Pancreas (tissue), 10 donors: ENCODE measurements at places on chromosomes 3 and 15. TPM values are rescaled to one million over a fixed set of nuclear protein-coding genes. Genes with fewer than 3 reads are reported as not detected.

DNA sequence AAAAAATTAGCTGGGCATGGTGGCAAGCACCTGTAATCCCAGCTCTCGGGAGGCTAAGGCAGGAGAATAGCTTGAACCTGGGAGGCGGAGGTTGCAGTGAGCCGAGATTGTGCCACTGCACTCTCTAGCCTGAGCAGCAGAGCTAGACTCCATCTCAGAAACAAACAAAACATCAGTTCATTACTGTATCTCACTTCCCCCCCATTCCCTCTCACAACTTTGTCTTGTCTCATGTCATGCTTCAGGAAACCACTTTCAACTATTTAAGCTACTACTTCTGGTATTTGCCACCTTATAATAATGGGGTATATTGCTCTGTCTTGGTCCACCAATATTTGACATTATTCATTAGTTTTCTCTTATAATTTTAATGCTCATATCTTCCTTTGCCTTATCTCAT is 26.2 kb downstream of the PIK3CA start:
- DNase-seq = no peak
- H3K27ac ChIP-seq = no peak overlapping the region
- H3K4me3 ChIP-seq = no peak overlapping the region
- no peaks in the 10 kb centered on the region for H3K36me3 ChIP-seq
- no peaks in the 10 kb centered on the region for H3K27me3 ChIP-seq

DNA sequence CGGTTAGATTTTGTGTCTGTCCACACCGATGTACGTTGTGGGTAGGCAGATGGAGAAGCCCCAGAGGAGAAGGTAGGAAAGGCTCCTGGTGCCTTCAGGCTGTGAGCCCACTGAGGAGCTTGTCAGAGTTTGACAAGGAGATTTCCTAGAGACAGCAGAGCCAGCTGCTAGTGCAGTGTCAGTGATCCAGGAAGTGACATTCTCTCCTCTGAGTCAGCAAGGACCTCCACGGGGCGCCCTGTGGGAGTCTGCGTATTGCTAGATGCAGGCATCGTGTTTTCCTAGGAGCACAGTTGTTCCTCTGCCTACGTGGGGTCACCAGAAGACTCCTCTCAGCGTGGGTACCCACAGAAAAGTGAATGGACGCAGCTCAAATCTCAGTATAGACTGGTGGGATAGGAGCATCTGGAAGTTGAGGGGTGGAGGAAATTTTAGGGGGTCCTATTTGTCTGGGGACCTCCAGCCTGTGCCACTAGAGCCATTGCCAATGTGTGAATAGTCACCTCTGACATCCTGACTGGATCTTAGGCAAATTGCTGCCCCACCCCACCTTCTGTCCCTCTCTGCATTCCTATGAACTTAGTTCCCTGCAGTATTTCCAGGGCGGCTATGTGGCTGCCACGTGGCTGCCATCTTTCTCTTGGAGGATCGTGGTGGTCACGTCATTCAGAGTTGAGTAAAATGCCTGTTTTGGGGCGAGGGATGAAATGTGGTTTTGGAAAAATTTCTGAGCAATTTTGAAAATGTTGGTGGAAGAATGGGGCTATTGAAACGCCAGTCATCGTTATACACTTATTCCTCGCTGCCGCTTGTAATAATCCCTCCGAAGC is 84.8 kb upstream of the KLHL25 start:
- H3K4me1 ChIP-seq = no peaks in the 10 kb centered on the region
- H3K4me3 ChIP-seq = no peak overlapping the region
- H3K27ac ChIP-seq = peak overlapping the region; percentile 55
- no peak for DNase-seq
- H3K27me3 ChIP-seq = no peaks in the 10 kb centered on the region

GRCh38 chr3:46462111-46462510 is 2.6 kb downstream of the LTF start:
- no peaks in the 10 kb centered on the region for H3K27me3 ChIP-seq
- no peak for DNase-seq
- no peak overlapping the region for H3K27ac ChIP-seq
- H3K4me3 ChIP-seq = no peak overlapping the region
- peaks cover 20% of the 10 kb centered on the region for H3K4me1 ChIP-seq
- H3K36me3 ChIP-seq = no peaks in the 10 kb centered on the region

- H3K4me3 ChIP-seq = peak overlapping the region; percentile 88
- peak overlapping the region; percentile 89 for H3K27ac ChIP-seq
- peaks cover 14% of the 10 kb centered on the region for H3K4me1 ChIP-seq
- DNase-seq = no peak
Observed at GRCh38 chr3:11720917-11721411, 77.2 kb upstream of the VGLL4 start.

DNA sequence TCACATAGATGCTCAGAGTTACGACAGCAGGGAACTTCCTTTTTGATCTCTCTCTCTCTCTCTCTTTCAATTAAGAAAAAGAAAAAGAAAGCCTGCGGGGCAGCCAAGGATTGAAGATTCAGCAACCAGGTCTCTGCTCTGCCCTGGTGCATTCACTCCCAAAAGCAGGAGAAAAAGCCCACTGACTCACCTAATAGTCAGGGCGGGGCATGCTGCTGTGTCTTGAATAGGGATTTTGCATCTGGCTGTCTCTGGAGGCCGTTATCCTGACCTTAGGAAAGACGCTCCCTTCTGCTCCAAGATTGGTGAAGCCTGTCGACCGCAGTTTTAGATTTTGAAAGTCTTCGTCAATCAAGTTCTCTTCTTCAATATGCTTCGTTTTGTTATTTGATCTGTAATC is 20.8 kb upstream of the ITGB5 start:
- no peaks in the 10 kb centered on the region for H3K4me1 ChIP-seq
- H3K4me3 ChIP-seq = no peak overlapping the region
- no peaks in the 10 kb centered on the region for H3K36me3 ChIP-seq
- DNase-seq = no peak
- no peak overlapping the region for H3K27ac ChIP-seq

DNA sequence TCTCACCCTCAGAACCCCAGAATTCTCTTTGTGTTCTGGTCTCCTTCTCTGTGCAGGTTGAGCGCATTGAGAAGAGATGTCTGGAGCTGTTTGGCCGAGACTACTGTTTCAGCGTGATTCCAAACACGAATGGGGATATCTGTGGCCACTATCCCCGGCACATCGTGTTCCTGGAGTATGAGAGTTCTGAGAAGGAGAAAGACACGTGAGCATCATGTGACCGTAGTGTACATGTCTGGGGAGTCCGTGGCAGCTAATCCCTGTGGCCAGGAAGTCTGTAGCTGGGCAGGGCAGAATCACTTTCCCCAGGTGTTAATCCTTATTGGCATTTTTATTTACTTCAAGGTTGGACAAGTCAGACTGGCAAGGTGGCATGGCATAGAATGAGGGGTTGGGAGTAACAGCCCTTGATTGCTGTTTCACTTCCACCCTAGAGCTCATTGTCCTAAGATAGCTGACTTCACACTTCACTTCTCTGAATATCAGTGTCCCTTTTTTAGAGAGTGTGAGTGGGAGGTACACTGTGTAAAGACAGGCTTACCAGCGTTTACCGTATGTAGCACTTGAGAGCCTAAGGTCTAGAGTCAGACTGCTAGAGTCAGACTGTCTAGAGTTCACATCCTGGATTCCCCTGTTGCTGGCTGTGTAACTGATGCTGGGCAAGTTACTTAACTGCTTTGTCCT is 4.4 kb downstream of the MTMR14 start:
- no peak overlapping the region for H3K27ac ChIP-seq
- no peak overlapping the region for H3K4me3 ChIP-seq
- DNase-seq = no peak
- peaks cover 5% of the 10 kb centered on the region for H3K4me1 ChIP-seq
- H3K27me3 ChIP-seq = no peaks in the 10 kb centered on the region

Gene SYNPR
- not detected for total RNA-seq

DNA sequence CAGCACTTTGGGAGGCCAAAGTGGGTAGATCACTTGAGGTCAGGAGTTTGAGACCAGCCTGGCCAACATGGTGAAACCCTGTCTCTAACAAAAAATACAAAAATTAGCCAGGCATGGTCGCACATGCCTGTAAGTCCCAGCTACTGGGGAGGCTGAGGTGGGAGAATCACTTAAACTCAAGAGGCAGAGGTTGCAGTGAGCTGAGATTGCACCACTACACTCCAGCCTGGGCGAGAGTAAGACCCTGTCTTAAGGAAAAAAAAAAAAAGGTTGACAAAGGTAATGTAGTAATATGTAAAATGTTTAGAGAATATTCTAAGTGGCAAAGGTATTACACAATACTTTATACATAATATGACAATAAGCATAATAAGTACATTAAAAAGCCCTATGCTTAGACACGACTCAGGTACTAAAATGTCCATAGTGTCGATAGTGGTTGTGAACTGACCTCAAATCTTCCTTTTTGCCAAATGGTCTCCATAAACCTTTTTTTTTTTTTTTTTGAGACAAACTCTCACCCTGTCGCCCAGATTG is 16.5 kb downstream of the RPN1 start:
- no peak overlapping the region for H3K27ac ChIP-seq
- no peaks in the 10 kb centered on the region for H3K4me1 ChIP-seq
- no peak overlapping the region for H3K4me3 ChIP-seq
- H3K27me3 ChIP-seq = no peaks in the 10 kb centered on the region

GRCh38 chr3:154971341-154971740 is 108.8 kb upstream of the MME start:
- no peaks in the 10 kb centered on the region for H3K4me1 ChIP-seq
- H3K36me3 ChIP-seq = no peaks in the 10 kb centered on the region
- H3K4me3 ChIP-seq = no peak overlapping the region
- DNase-seq = no peak

DNA sequence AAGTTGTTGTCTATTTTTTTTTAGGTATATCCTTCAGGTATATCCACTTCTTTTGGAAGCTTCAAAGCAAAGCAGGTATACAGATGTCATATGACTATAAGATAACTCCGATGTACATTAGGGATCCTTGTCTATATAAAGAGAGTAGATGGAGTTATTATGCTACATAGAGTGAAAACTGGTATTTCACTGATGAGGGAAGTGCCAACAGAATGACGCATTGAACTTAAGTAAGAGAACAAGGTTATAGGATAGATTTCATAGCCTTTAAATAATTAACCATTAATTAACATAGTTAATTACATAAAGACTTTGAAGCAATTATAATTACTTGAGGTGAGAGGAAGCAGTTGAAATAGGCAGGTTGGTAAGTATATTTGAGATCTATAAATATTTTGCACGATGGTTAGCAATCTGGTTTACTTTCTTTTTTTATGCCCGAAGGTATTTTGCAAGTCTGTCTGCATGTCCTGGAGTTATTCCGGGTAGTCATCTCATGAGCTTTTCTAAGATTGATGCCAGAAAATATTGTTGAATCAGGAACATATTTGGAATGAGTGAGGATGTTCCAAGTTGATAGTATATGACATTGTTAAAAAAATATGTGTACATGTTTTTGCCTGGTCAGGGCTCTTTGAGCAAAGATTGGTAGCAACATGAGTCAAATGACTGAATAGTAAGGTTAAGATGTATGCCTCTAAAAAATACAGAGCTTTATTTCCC is 299.5 kb upstream of the KCNMB2 start:
- H3K27me3 ChIP-seq = no peaks in the 10 kb centered on the region
- no peaks in the 10 kb centered on the region for H3K36me3 ChIP-seq
- no peaks in the 10 kb centered on the region for H3K4me1 ChIP-seq
- H3K27ac ChIP-seq = no peak overlapping the region

Gene BUB1B
- 1.9 TPM for total RNA-seq

DNA sequence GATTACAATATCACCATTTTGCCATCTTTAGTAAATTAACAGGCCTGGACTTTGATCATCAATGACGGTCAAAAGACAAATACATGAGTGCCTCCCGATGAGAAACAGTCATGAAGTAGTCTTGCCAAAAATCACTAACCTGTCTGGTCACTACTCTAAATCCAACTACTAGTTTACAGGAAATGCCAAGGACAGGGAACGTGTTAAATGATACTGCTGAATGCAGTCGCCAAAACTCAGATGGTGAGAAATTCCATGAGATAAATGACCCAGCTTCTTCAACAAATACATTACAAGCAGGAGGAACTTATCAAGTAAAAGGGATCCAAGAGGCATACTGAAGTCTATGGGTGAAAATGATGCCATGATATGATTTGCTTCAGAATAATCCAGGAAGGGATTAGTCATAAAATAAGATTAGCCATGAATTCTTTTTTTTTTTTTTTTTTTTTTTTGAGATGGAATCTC is 35.8 kb upstream of the ATP13A3 start:
- H3K27me3 ChIP-seq = no peaks in the 10 kb centered on the region
- no peak overlapping the region for H3K4me3 ChIP-seq
- H3K4me1 ChIP-seq = no peaks in the 10 kb centered on the region
- no peaks in the 10 kb centered on the region for H3K36me3 ChIP-seq
- H3K27ac ChIP-seq = no peak overlapping the region

Gene SPATA12
- not detected for total RNA-seq

Gene CTXN2
- 0.06 TPM for total RNA-seq

DNA sequence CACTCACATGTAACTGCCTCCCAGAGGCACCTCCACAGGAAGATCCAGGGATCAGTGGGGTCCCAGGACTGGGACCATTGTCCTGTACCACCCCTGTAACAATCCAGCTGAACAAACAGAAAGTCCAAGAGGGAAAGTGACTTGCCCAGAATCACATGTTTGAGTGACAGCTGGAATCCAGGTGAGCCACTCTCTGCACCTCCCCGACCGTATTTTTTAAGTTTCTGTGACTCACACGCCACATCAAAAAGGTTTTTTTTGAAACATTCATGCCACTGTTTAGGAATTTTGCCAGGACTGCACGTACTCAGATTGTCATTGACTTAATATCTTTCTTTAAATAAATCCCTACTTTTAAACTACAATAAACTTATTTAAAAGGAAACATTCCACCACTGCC is 9.8 kb upstream of the SLC6A1 start:
- DNase-seq = no peak
- H3K27ac ChIP-seq = no peak overlapping the region
- H3K36me3 ChIP-seq = no peaks in the 10 kb centered on the region
- H3K4me1 ChIP-seq = no peaks in the 10 kb centered on the region
- no peaks in the 10 kb centered on the region for H3K27me3 ChIP-seq

DNA sequence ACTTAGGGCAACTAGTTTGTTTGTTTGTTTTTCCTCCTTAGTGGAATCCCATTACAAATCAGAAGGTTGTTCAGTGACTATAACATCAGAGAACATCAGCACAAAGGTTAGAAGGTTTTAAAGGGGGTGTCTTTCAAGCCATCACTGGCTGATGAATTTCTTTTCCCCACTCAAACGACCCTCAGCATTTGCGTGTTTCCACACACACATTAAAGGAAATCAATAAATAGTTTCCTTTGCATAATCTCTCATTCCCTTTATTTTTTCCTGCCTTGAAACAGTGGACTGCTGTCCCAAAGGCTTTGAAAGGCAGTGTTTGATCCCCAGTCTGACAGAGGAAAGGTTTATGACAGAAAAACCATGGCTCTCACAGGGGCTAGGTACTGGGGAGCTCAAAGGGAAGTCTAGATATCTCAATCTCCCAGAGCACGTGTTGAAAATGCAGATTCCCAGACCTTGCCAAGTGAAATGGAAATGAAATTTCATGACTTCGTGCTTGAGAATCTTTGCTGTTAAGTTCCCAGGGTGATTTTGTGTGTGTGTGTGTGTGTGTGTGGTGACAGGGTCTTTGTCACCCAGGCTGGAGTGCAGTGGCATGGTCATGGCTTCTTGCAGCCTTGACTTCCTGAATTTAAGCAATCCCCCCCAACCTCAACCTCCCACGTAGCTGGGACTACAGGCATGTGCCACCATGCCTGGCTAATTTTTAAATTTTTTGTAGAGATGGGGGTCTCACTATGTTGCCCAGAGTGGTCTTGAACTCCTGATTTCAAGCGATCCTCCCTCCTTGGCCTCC is 2.2 kb upstream of the INTS14 start:
- H3K36me3 ChIP-seq = no peaks in the 10 kb centered on the region
- H3K4me1 ChIP-seq = peaks cover 19% of the 10 kb centered on the region
- no peaks in the 10 kb centered on the region for H3K27me3 ChIP-seq

GRCh38 chr3:10723991-10724390 is 92.0 kb upstream of the SLC6A11 start:
- no peaks in the 10 kb centered on the region for H3K4me1 ChIP-seq
- H3K27me3 ChIP-seq = no peaks in the 10 kb centered on the region
- no peak overlapping the region for H3K4me3 ChIP-seq
- no peaks in the 10 kb centered on the region for H3K36me3 ChIP-seq
- no peak overlapping the region for H3K27ac ChIP-seq
